Bronchial smooth muscle cell (primary cell): ENCODE measurements at places on chromosomes 5 and 9. TPM values are rescaled to one million over a fixed set of nuclear protein-coding genes. Genes with fewer than 3 reads are reported as not detected.

The FBN2 gene
- total RNA-seq = 6.4 and 14.7 TPM in 2 replicates

The ANXA2R gene
- 2.5 and 5.7 TPM in 2 replicates for total RNA-seq

The PPP1R2B gene
- not detected in 2 replicates for total RNA-seq

The PSMB7 gene
- 329 and 345 TPM in 2 replicates for total RNA-seq

The RELL2 gene
- 0.77 and 1.4 TPM in 2 replicates for total RNA-seq

The MAMDC4 gene
- total RNA-seq = 0.32 and 1.1 TPM in 2 replicates

The OR1J2 gene
- not detected in 2 replicates for total RNA-seq
